ENCODE measurements at places on chromosomes 12 and 14.

- DNase-seq, result no peak
These were observed 59.9 kb downstream of the MIA2 start for GRCh38 chr14:39293629-39294028.

- DNase-seq, result no peak
These were observed 77.2 kb upstream of the PRICKLE1 start for GRCh38 chr12:42666671-42667243.

DNA sequence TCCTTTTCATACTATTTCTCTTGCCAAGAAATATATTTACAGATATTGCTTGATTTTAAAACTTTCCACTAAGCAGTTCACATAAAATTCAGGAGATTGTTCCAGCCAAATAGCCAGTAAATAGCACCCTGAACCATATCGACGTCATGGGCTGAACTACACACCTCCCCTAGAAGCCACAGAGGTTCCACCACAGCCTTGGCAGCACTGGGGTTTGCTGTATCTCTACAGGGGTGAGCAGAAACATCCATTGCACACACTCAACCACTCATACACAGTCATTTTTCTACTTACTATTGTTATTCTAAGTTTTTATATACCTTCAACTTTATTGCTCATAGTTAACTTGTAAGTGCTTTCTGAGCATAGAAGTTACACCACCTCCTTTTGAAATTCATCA, 8.1 kb upstream of the EIF2S3B start:
- DNase-seq, result no peak

DNA sequence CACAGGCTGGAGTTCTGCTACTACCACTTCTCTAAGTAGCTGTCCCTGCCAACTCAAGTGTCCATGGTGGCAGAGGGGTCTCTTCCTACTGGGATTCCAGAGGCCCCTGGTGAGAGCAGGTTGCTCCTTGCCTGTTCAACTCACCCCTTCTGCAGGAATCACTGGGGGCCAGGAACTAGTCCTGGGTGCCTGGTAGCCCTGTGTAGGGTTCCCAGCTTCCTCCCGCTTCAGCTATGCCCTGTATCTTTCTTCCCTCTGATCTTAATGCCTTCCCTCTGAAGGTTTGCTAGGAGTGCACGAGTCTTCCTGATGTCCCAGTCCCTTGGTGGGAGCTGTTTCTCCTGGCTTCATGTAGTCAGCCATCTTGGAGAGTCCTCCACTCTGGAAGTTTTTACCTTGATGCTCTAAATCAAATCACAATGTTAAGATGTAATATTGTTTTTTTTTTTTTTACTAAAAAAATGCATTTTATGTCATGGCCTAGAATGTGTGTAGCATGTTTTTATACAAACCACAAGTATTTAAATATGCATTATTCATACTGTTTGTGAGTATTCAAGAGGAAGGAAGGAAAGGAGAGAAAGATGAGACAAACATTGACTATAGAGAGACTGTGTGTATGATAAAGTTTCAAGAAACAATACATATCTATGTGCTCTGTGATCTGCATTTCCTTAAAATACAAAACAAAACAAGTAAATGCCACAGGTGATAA, 54.7 kb downstream of the FRS2 start:
- no peak for DNase-seq

GRCh38 chr14:85421186-85421877, 108.6 kb upstream of the FLRT2 start:
- no peak for DNase-seq

DNA sequence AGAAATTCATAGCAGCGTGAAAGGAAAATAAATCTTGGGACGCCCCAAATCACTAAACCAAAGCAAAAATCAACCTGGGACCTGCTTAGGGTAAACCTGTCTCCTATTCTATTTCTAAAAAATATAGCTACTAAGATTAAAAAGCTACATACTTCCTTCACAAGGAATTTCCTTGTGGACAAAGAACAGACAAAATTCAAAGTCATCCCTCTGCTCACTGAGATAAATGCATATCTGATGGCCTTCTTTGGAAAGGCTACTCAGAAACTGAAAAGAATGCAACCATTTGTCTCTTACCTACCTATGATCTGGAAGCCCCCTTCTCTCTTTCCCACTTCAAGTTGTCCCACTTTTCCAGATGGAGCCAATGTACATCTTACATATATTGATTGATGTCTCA, 93.0 kb upstream of the CNOT2 start:
- DNase-seq, result no peak

DNA sequence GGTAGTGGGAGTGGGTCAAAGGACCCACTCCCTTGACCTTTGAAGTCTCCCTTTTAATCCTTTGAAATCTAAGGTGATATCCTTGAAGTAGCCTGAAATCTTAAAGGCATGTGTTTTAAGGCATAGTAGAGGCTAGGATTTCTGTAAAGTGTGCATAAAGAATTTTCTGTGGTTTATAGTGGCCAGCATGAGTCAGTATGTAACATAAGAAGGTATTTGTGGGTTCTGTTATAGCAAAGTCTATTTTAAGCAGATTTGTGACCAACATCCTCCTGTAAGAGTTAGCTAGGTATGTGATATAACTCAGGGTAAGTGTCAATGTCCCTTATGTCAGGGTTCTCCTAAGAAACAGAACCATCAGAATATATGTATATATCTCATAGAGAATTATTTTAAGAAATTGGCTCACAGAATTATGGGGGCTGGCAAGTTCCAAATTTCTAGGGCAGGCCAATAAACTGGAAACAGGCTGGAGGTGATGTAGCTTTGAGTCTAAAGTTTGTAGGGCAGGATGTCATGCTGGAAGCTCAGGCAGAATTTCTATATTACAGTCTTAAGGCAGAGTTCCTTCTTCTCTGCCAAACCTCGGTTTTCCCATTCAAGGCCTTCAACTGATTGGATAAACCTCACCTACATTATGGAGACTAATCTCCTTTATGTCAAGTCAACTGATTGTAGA, 18.7 kb upstream of the EPYC start:
- no peak for DNase-seq

GRCh38 chr14:75044752-75045151, 6.5 kb downstream of the MLH3 start:
- peak; percentile 84 for DNase-seq

DNA sequence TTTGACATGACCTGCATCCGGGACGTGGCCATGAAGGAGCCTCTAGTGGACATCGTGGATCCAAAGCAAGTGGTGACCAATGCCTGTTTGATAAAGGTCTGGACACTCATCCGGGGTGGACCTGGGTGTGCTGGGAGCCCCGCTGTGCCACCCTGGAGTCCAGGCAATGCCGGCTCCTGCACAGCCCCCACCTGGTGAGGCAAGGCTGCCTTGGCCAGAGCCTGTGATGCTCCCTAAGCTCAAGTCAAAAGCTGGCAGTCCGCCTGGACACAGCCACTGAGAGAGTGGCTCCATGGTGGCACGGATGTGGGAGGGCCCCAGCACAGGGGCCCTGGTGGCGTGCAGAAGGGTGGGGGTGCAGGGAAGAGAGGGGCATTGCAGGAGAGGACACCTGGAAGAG, 85.9 kb downstream of the PRMT8 start:
- no peak for DNase-seq
